Ammon's horn (tissue), 1 donor: ENCODE measurements at places on chromosomes 6 and 20.

DNA sequence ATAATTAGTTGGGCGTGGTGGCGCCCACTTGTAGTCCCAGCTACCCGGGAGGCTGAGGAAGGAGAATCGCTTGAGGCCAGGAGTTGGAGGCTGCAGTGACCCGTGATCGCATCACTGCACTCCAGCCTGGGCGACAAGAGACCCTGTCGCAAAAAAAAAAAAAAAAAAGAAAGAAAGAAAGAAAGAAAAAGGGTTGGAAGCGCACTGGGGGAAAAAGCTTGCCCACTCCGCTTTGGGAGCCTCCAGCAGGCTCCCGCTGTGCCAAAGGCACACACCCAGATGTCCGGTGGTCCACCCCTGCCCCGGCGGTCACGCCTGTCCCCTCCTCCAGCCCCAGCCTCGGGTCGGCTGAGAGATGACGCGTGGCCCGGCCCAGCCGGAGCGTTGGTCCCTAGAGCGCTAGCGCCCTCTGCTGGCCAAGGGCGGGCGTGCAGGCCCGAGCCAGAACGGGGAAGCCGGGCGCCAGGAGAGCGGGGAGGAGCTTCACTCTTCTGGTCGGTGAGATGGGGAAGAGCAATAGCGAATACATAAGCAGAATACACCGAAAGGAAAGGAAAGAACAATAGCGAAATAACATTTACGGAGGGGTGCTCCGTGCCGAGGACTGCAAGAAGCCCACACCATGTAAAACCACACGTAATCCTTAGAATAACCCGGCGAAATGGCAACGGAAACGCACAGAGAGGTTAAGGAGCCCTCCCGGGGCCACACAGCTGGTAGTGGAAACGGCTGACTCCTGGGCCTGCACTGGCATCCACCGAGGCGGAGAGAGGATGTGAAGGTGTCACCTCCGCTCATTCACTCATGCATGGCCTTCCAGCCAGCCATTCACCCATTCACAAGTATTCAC, 41.7 kb downstream of the UBE2V1 start:
- DNase-seq: peak; percentile 87

DNA sequence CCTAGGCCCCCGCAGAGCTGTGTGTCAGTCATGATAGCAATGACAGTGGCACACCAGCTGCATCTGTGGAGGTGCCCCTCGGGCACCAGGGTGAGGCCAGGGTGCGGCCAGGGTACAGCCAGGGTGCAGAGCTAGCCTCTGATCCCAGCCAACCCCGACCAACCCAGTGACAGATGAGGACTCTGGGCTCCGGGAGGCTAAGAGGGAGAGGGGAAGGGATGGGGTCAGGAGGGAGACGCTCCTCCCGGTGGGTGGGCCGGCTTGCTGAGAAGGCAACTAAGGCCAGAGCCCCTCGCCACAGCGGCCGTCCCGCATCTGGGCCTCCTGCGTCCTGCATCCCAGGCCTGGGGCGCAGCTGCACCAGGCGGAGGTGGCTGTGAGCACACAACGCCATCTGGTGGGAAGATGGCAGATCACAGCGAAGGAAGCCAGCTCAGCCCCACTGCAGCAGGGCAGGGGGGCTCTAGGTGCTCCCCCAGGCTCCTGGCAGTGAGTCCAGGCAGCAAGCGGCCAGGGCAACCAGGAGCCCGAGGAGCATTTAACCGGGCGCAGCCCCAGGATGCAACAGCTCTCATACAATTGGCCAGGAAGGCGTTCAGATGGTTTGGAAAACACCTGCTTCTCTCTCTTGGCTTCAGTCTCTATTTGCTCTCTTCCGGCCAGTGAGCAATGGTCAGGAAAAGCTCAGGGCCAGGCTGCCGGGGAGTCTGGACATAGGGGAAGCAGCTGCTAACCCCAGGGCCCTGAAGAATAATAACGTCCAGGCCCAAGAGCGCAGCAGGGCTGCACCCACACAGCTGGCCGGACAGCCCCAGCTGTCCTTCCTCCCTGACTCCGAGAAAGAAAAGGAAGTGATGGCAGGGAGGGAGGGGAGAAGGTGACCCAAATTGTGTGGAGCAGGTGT, 169.4 kb downstream of the TAF4 start:
- peak; percentile 76 for DNase-seq

DNA sequence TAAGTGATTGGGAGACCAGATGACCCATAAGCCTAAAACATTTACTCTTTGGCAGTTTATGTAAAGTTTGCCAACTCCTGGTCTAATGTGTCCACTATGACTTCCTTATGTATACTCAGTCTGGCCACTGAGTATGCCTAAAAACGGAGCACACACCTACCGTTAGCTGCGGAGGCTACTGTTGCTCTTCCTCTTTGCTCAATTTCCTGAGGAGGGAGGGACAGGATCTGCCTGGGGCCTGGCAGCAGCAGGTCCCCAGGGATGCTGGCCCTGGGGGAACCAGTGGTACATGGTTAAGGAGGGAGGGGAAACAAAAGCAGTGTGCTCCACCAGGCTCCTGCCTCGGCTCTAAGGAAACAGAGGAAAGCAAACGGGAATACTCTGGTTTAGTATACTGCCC, 113.5 kb downstream of the CDYL start:
- no peak for DNase-seq

DNA sequence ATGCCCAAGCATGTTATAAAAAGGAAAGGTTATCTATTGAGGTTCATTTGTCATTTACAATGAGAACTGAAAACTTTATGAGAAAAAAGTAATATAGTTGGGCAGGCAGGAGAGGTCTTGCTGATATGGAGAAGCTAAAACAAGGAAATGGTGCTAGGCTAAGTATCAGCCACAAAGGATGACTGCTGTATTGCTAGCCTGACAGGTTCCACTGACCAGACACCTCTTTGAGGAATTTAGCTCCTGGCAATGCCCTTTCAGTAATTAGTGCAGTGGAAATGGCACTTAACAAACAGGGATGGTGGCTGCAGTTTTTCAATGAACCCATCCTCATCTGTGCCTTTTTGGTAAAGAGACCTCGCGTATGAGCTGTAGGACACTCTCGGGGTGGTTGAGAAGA, 284.4 kb downstream of the ZFAND3 start:
- no peak for DNase-seq

- no peak for DNase-seq
Observed at GRCh38 chr6:34949636-34950035, 60.6 kb downstream of the ANKS1A start.

GRCh38 chr6:2891768-2892170, 11.3 kb downstream of the SERPINB9 start:
- no peak for DNase-seq

DNA sequence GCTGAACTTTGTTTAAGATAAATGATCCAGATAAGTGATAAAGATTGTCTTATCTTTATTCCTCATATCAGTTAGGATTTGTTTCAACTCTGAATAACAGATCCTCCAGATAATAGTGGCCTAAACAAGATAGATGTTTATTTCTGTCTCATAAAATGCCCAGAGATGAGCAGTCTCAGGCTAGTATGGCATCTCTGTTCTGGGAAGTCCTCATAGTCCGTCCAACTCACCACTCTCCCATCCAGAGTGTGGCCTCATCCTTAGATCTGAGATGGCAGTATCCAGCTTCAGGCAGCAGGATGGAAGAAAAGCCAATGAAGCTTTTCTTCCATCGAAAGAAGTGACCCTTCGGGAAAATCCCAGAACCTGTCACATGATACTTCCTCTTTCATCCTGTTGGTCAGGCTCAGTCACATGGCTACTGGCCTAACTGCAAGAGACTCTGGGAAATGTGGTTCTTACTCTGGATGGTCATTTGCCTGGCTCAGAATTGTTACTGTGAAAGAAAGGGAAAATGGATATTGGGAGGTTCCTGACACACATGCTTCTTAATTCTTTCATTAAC, 29.4 kb upstream of the TAGAP start:
- peak; percentile 77 for DNase-seq

DNA sequence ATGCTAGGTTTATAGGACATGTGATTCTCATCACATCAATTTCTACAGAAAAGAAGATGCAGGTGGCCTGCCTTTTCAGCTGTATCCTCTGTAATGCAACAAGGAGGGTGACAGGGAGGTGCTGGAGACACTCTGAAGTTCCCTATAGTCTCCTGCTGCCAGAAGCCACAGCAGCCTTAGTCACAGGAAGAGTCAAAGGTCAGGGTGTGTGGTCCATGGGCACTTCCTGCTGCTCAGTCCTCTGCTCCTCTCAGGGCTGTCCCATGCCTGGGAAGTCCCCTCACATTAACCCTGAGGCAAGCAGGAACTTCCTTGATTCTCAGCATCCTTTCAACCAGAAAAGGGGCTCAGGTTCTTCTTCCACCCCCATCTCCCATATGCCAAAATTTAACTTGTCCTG, 144.8 kb upstream of the FOXA2 start:
- DNase-seq: no peak

DNA sequence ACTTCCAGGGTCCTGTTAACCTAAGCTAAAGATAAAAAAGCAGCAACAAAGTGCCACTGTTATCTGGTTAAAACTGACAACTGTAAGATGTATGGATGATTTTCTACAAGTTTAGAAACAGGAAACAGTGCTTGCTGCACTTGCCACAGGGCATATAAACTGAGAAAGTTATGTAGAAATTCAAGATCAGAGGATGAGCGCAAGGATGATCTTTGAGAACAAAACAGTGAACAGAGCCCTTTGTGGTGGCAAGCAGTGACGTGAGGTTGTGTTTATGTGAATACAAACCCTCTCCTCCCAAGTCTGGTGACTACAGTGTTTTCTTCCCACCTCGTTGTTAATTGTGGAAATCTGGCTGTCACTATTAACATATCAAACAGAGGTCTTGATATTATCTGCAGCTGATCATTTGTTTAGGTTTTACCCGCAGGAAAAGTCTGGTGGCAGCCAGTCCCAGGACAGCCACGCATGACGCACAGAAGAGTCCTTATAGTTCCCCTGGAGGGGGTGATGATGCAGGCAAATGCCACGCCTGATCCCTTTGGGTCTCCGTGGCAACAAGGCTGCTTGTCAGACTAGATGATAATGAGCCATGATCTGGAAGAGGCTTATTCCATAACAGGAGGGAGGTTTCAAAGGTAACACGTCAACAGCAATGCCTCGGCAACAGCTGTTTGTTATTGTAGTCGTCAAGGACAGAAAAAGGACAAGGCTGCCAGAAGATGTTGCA, 43.1 kb upstream of the TNFAIP3 start:
- peak; percentile 59 for DNase-seq

- no peak for DNase-seq
Observed at GRCh38 chr6:6689400-6690143, 101.1 kb downstream of the LY86 start.

DNA sequence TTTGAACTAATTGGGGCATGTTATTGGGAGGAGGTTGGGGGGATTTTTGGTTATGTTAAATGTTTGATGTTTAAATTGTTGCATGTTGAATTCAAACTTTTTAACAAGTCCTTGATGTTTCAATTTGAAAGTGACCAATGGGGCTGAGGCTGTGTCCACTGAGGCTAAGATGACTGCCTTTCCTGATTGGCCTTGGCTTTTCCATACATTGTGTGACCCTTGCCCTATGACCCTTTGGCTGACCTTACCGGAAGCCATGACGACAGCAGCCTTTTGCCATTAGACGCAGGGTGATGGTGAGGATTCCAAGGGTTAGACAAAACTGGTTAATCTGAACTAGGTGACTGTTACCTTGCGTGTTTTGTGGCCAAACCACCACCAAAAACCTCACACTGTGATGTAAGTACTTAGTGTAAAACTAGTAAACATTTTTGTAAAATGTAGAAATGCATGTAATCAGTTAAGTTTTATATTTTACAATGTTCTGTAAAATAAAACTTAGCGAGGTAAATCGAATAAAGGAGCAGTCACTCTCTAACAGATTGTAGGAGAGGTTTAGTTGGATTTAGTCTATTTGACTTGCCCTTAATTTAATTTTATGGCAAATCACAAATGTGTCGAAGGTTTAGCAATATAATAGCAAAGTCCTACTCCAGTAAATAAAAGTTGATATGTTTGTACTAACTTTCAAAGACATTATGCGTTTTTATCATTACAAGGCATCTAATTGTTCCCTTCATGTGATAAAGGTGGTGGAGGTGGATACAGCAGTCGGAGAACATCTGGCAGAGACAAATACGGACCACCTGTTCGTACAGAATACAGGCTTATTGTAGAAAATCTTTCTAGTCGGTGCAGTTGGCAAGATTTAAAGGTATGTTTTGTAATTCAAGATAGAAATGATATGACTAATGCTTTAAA, 1.6 kb downstream of the SRSF6 start:
- no peak for DNase-seq

DNA sequence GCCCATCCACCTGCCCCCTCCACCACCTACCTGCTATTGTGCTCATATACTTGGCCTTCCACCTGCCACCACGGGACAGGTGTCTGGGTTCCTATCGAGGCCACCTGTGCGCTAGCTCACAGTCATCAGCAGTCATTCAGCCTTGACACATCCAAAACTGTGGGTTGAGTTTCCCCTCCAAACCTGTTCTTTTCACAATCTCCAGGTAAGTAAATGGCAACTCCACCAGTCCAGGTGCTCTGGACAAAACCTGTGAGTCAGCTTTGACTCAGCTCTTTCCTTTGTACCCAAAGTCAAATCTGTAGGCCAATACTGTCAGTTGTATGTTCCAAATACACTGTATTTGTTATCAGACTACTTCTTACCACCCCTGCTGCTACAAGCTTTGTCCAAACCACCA, 52.6 kb downstream of the SPTLC3 start:
- DNase-seq: no peak

DNA sequence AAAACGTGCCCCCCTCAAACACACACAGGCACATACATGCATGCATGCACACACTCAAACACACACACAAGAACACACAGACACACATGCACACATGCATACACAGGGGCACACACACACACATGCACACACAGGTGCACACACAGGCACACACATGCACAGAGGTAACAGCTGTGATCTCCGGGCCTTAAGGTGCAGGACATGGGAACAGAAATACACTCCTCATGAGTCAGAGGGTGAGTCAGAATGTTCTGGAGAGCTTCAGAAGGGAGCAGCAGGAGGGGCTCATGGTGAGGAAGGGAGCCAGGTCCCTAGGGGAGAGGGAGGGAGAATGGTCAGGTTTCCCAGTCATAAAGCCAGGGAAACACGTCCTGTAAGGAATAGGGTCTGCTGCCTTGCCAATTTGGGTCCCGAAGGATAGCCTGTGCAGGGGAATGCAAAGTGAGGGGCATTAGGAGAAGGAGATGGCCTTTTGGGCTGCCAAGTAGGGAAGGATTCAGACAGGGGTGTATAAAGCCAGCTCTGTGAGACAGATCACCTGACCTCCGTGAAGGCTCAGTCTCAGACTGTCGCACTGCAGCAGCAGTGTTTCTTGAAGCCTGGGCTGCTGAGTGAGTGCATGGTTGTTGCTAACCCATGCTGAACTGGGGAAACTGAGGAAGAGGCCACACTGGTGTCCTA, 123.9 kb downstream of the MAFB start:
- DNase-seq: no peak
